ENCODE measurements at places on chromosomes 5 and 9. TPM values are rescaled to one million over a fixed set of nuclear protein-coding genes. Genes with fewer than 3 reads are reported as not detected.

DNA sequence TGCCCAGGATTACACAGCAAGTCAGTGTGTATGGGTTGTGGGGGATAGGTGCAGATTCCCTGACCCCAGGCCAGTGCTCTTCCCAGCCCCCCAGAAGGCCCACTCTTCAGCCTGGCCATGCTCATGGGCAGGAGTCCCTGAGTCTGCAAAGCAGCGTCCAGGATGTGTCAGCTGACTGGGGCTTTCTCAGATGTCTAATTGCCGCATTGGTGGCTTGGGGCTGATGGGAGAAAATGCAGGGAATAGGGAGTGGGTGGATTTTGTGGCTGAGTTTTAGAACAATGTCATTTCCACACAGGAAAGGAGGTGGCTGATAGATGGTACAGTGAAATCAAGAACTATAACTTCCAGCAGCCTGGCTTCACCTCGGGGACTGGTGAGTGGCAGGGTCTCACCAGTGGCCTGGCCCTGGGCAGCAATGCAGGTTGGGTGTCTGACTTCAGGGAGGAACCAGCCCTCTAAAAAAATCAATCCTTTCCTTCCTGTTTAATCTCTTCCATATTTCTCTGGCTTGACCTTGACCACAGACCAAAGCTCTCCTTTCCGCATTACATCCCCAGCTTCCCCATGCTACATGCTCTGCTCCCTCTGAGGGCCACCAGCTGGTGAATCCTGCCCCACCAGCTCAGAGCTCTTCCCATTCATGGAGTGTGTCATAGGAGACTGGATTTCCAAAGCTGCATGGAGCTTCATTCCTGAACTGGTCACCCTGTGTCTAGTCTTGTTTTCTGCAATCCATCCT is 14.2 kb downstream of the GLIPR2 start:
- no peak for DNase-seq

- no peak for DNase-seq
Measured at GRCh38 chr9:132136151-132136780, 25.6 kb upstream of the NTNG2 start.

GRCh38 chr9:76373173-76373783 is 20.9 kb downstream of the RFK start:
- no peak for DNase-seq

The CDH9 gene
- total RNA-seq, result 0.31 TPM

The FOXD4L4 gene
- total RNA-seq, result not detected

Measured in GM23338 (cell line).